ENCODE measurements at places on chromosomes 3 and 15.

DNA sequence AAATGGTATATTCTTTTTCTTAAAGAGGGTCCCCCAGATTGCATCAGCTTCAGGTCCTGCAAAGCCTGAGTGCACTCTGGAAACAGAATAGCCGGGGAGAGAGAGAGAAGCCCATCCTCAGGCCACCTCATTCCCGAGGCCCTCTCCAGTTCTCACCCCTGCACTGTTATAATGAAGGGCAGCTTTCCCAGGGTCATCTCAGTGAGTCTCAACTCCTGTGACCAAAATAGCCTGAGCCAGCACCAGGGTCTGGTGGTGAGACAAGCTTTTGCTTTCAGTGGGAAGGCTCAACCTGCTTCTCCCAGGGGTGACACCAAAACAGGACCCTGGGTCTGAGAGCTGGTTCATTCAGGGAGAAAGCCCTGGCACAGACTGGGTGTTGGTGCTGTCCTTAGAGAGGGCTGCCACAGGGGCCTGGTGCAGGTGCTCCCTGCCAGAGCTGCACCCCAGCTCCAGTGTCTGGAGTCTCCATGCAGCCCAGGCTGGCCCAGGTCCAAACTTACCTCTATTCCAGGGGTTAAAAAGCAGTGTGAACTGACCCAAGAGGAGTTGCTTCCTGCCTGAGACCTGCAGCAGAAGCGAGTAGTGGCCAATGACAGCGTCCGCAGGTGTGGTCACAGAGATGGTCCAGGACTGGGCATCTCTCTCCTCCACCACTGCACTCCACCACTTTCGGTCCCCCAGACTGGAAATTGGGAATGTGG lies 6.1 kb downstream of the EPB42 start:
- DNase-seq = no peak

- no peak for DNase-seq
Observed at GRCh38 chr15:40235201-40235885, 3.5 kb upstream of the PAK6 start.

DNA sequence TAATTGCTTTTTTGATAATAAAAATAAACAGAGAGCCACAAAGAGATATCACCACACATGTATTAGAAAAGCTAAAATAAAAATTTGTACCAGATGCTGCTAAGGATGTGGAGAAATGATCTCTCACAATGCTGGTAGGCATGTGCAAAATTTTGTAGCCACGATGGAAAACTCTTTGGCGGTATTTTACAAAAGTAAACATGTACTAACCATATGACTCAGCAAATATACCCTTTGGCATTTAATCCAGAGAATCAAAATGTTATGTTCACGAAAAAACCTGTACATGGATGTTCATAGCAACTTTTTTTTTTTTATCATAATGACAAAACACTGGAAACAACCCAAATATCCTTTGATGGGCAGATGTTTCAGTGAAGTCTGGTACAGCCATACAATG lies 261.2 kb downstream of the LPP start:
- DNase-seq = no peak

- no peak for DNase-seq
Observed at GRCh38 chr15:70353606-70354345, 256.1 kb upstream of the TLE3 start.

GRCh38 chr3:66037986-66038369 lies 740 bp downstream of the MAGI1 start:
- DNase-seq = no peak

DNA sequence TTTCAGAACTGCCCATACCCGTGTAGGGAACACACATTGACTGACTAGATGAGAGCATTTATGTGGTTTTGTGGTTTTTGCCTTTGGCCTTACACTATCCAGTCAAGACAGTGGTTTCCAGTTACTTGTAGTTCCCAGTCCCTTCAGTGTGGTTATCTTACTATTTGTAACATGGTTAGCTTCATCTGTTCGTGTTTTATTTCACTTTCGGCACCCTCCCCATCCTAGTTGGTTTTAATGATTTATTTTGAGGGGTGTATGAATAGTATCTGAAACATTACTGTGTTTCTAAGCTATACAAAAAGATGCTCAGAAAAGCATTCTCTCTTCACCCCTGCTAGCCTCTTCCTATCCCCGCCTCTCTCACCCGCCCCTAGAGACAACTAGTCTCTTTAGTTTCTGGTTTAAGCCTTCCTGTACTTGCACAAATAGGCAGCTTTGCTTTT lies 14.1 kb downstream of the LYSMD4 start:
- no peak for DNase-seq

DNA sequence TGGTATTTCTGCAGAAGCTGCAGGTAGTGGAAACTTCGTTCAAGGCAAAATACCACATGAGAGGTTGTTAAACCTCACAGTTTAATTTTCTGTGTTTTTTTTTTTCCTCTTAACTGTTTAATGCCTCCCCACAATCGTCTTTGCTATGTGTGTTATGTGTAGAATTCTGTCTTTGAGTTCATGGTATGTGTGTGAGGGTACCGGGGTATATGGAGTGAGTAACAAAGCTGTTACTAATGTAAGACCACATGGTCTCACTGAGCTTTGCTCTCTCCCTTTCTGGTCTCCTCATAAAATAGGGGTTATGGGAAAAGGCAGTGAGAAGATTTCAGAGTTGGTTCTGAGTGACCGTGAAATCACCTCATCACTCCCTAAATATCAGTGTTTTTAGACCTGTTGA lies 143.6 kb downstream of the USP13 start:
- no peak for DNase-seq

DNA sequence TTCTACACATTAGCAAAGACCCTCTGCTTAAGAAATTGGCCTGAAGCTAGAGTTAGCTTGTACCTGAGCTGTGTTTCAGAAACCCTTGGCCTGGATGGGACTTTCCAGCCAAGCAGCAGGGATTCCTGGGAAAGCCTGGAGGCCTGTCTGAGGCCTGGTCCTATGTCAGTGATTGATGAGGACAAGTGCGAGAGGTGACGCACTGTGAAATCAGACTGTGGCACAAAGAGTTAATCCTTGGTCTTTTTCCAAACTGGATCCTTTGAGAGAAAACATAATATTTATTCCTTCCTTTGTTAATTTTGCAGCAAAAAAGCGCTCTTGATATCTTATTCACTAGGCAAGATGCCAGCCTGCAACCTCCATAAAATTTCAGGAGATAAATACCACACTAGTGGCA lies 225.0 kb upstream of the ATP11B start:
- DNase-seq = no peak

DNA sequence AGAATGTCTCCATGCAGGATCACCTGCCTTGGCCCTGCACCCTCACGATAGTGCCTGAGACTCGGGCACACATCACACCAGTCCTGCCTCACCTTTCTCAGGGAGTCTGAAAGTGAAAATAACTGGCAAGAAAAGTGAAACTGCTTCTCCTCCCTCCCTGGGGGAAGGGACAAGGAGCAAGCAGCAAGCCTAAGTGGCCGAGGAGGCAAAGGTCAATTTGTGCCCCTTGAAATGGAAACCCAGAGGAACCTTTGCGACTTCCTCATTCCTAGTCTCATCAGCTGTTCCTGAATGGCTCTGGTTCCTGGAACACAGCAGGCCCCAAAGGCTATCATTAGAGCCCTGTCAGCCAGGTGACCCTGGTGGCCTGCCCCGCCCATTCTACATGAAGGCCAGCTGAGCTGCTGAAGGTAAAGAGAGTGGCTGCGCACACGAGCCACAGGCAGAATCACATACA lies 28.0 kb upstream of the SLCO2A1 start:
- no peak for DNase-seq

- DNase-seq = peak; percentile 67
Observed at GRCh38 chr3:172550347-172550943, 27.2 kb upstream of the TNFSF10 start.

- DNase-seq = peak; percentile 63
Observed at GRCh38 chr15:25933456-25934158, 70.5 kb upstream of the ATP10A start.

- no peak for DNase-seq
Observed at GRCh38 chr3:167520266-167521005, 46.6 kb upstream of the SERPINI2 start.

- no peak for DNase-seq
Observed at GRCh38 chr15:42011074-42011473, 9.8 kb downstream of the PLA2G4E start.

DNA sequence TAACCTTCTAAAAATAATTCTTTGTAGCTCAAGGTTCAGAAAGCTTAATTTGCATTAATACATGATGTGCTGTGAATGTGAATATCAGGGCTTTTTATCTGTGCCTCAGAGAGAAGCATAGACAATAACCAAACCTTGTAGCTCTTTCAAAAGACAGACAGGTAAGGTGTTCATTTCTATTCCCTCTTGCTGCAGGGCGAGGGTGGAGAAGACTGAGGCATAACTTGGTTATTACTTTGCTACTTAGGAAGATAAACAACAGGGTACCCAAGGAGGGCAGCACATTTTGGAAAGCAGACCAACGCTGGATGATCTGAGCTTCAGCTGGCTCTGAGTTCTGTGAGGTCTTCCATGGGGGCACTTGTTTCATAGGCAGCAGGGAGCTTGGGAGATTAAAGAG lies 408.6 kb upstream of the RARB start:
- DNase-seq = no peak

- no peak for DNase-seq
Observed at GRCh38 chr15:100613208-100613607, 10.8 kb downstream of the ASB7 start.

DNA sequence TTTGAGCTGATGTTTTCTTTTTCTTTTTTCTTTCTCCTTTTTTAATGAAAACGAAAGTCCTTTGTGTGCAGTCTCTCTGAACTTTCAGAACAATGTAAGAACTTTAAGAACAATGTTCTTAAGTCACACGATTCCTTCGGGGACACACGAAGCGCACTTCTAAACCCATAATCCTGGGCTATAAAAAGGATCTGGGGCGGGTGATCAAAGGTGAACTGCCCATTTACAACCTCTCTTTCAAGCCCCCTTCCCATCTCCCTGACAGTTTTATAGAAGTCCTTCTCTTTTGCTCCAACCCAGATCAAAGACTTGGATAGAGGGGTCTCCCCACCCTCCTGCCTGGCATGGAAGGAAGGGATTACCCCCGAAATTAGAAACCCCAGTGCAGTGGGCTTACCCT lies 126.8 kb downstream of the BDH1 start:
- no peak for DNase-seq

- DNase-seq = no peak
Observed at GRCh38 chr15:87033056-87033455, 953.4 kb downstream of the AGBL1 start.

DNA sequence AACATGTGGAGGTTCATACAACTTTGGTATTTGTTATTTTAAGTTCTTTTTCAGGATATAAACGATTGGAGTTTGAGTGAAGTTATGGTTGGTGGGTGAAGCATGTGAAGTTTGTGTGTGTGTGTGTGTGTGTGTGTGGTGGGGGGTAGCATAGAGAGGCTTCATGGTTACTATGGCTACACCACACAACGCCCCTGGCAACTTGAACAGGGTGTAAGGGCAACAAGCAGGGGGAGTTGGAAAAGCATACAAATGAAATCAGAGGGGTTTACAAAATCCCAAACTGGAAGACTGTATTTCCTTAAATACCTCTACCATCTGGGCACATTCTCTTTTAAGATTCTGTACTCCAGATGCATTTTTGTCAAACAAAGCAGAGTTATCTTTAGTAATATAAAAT lies 207.5 kb downstream of the SV2B start:
- no peak for DNase-seq

DNA sequence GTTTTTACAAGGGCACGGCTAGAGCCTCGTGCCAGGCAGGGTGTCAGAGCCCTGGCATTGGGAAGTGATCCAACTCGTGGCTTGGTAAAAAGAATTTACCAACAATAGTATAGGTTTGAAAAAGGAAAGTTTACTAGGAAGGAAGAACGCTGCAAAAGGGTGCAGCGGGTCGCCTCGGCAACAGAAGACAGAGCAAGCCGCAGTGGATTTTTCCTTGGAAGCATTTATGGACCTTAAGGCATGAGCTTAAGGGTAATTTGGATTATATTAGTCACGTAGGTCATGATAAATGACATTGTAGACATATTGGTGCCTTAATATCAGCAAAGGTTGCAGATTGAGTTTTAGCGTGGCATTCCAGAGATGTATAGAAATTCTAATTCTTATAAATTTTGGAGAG lies 163.4 kb upstream of the PPP2R3A start:
- no peak for DNase-seq

DNA sequence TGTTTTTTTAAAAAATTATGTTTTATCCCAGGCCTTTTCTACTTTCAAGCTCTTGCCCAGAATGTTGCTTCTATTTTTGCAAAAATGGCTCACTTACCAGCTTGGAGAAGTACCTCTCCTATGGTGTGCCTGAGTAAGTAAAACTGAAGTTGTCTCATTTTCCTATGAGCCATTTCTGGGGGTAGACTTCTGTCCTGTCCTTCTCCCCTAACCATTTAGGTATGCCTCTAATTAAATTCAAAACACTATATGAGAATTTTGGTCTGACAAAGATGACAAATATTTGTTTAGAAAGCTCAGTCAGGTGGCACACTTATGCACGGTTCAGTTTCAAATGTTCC lies 282.5 kb upstream of the ICE2 start:
- no peak for DNase-seq

- no peak for DNase-seq
Observed at GRCh38 chr15:36942248-36942827, 158.0 kb downstream of the MEIS2 start.

DNA sequence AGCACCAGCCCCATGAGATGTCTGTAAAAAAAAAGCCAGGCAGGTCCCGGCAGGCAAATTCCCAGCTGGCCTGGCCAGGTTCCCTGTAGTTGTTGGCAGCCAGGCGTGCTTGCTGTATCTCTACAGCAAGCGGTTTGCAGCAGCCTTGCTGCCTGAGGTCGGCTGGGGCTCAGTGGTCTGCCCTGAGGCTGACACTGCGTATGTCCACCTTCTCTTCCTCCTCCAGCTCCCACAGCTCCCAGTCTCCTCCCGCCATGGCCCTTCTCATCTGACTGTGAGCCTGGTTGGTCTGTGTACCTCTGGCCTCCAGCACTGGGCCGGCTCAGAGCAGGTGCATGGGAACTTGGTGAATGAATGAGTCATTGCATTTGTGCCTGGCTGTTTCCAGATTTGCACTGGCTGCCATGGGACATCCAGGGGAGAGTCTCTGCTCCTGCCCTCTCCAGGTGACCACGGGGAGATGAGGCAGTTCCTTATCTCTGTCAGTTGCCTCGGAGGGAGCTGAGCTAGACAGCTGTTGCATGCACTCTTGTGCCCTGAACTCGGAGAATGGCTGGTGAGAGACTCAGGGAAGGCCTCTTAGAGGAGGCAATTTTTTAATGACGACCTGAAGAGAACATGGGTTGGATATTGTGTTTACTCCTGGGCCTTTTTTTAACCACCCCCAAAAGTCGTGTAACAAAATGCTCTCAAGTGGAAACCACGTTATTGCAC lies 43.0 kb downstream of the SPSB4 start:
- no peak for DNase-seq

GRCh38 chr3:147191795-147192385 lies 214.5 kb downstream of the ZIC4 start:
- DNase-seq = no peak

DNA sequence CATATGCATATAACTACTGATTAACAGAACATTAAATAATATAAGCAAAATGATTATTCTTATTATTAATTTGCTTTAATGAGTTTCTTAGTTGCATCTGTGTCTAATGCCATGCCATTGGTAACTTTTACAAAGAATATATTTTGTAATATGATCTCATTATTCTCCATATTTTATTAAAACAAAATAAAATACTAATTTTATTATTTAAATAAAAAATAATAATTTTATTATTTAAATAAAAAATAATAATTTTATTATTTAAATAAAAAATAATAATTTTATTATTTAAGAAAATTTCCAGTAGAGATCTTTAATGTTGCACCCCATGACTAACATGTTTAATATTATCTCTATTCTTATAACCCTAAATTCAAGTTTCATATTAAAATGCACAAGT lies 771.1 kb downstream of the NR2F2 start:
- no peak for DNase-seq
